GM12864 (cell line): ENCODE measurements at places on chromosomes 7 and 10.

DNA sequence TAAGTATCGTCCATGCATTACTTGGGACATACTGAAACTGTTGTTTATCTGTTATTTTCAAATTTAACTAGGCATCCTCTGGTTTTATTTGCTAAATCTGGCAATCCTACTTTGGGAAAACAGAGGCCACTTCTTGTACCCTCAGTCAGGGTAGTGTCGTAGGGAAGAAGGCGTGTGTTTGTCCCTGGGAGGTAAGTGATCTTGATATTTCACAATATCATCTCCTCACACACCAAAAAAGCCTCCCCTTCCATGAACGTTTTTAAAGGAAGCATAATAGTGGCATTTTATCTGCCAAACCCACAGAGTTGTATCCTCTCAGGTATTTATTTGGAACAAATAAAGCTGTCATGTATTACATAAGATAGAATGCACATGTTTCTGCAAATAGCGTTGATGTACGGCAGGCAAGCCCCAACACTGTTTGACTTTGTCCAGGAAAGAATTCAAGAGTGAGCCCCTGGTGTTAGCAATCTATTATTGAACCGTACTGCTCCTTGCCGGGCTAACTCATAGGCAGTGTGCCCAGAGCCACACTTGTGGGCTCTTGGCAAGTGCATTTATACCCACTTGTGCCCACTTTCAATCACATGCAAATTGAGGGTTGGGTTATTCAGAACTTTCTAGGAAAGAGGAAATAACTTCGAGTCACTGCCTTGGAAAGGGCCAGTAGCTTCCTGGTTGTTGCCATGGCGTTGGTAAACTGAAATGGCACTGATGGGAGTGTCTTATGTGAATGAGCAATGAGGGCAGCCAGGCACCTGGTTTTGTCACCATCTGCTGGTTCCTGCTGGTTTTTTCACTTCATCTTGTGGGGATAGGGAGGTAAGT, 266.0 kb downstream of the USP6NL start:
- DNase-seq: peak; percentile 21

GRCh38 chr10:21055339-21056135, 158.4 kb upstream of the NEBL start:
- no peak for DNase-seq

GRCh38 chr7:138238734-138239659, 162.7 kb downstream of the AKR1D1 start:
- DNase-seq: no peak

DNA sequence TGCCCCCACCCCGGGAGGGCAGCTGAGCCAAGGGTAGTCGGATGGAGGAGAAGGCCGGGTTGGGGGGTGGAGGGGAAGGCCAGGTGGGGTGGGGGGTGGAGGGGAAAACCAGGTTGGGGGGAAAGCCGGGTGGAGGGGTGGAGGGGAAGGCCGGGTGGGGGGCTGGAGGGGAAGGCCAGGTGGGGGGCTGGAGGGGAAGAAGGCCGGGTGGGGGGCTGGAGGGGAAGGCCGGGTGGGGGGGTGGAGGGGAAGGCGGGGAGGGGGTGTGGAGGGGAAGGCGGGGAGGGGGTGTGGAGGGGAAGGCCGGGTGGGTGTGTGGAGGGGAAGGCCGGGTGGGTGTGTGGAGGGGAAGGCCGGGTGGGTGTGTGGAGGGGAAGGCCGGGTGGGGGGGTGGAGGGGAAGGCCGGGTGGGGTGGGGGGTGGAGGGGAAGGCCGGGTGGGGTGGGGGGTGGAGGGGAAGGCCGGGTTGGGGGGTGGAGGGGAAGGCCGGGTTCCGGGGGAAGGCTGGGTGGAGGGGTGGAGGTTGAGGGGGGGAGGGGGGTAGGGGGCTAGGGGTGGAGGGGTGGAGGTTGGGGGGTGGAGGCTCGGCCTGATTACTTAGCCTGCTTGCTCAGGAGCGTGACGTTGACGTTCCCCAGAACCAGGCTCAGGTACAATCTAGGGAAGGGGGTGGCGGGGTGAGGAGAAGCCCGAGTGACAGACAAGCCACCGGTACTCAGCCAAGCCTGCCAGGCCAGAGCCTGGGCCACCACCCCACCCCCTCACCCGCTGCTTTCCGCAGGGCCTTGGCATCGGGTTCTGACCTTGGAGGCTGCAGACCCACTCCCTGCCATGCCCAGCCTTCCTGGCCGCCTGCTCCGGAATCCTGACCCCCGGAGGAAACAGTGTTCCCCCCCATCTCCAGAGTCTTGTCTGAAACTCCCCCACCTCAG, 5.6 kb downstream of the TMEM120A start:
- DNase-seq: no peak

- DNase-seq: no peak
Measured at GRCh38 chr7:24477398-24478136, 95.7 kb upstream of the PALS2 start.

DNA sequence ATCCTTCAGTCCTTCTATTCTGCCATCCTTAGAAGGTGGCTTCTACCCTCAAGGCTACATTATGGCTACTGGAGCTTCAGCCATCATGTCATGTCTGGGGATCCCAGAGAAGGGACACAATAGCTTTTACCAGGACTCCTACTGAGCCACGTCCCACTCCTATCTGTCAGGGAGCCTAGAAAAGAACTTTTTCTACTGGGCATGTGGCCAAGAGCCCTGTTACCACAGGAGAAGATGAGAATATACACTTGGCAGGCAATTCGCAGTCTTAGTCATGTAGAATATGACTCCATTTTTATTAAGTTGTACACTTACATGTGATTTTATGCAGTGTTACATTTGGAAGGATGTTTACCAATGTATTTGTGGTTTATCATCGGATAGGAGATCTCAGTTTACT, 64.6 kb upstream of the KCNMA1 start:
- no peak for DNase-seq

- DNase-seq: no peak
Measured at GRCh38 chr7:155918720-155919390, 106.6 kb upstream of the SHH start.

GRCh38 chr10:34008656-34009055, 674.2 kb upstream of the NRP1 start:
- no peak for DNase-seq

DNA sequence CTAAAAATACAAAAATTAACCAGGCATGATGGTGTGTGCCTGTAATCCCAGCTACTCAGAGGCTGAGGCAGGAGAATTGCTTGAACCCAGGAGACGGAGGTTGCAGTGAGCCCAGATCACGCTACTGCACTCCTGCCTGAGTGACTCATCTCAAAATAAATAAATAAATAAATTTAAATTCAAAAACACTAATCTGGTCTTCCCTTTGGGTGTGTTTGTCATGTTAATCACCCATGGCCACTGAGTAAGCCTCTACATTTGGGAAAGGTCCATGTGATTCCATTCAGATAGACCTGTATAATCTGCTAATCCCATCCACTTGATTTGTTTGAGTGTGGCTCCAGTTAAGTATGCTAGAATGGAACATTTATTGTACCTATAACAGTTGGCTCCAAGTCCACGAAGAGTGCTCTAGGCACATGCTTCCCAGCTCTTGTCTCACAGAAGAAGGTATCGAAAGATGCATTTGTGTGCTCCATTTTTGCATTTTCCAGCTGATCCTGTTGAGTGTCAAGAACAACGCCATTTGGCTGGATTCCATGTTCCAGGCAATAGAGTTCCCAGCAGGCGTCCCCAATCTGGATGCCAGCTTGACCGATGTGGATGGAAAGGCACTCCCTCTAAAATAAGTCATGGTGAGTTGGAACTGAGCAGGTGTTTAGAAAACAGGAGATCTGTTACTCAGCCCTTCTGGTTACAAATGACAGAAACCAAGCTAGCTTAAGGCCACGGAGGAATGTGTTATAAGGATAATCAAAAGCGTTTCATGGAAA, 4.0 kb downstream of the TUBAL3 start:
- DNase-seq: no peak

GRCh38 chr7:117588352-117588794, 108.5 kb downstream of the CFTR start:
- no peak for DNase-seq

DNA sequence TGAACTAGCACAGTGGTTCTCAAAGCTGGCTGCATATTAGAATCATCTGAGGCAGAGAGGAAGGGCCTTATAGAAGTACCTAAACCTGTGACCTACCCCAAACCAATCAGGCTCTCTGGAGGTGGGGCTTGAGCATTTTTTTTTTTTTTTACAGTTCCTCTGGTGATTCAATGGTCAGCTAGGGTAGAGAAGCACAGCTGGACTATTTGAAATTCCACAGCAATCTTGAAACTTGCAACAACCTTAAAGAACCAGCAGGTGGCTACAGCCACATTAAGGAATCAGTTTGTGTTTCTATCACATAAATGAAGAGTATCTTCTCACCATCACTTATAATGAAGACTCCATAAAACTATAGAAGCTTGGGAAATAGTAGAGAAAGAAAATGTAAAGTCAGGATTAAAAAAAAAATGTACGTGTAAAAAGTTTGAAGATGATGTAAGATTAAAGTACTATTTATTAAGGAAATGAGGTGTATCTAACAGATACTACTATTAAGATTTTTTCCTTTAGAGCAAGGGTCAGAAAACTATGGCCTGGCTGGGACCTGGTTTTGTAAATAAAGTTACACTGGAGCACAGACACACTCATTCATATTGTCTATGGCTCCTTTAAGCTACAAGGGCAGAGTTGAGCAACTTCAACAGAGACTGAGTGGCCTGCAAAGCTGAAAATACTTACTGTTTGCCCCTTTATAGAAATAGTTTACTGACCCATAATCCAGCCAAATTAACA, 3.8 kb downstream of the RTKN2 start:
- DNase-seq: no peak

DNA sequence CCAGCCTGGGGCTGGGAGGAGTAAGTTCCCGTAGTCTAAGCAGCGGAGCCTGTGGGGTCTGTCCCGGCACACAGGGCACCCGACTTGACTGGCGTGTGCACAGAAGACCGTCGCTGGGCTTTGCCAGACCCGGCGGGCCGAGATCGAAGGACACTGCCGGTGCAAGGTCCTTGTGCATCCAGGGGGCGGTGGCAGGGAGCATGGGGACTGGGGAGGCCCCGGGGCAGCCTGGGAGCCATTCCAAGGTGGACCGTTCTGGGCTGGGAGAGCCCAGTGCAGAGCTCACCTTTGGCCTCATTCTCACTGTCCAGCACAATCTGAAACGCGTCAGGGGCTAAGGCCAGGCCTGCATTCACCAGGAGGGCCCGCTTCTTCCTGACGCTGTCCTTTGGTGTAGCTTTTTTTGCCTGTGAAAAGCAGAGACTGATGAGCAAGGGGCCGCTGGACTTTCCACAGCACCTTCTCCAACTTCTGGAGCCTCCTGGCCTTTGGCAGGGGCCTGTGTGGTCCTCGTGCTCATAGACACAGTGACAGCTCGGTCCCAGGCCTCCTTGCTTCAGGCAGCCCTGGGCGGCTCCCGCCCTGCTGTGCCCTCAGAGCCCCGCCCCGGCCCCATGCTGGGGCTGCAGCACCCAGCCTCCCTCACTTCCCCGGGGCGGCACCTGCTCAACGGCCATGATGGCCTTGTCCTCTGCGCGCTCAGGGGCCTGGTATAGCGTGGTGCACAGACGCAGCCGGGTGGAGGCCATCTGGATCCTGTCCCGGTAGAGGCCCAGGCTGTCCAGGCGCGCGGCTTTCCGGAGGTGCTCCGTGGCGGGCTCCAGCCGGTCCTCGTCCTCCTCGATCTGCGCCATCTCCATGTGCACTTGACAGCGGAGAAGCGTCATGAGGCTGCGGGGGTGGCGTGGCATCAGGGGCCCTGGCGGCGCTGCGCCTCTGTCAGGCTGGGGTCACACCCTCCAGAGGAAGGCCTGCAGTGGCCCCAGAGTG, 20.3 kb downstream of the CFAP46 start:
- no peak for DNase-seq

DNA sequence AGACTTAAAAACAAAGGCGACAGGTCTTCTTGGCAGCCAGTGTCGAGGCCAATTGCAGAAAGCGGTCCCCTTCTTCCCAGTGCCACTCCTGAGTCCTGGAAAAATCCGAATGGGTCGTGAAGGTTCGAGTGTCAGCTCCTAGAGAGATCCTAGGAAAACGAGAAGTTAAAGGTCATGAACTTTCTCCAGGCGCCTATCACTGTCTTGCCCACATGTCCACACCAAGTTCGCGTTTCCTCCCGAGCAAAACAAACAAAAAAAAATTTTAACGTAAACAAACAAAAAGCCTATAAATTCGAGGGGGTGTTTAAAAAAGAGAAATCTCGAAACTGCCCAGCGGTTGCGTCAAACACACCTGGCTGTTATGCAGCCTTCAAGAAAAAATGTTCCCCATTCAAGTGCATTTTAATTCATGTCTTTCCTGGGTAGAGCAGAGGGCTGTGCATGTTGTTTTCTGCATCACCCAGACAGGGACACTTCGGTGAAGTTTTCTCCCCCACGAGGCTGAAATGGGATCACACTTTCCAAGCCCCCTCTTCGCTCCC, 1.5 kb downstream of the ARHGAP21 start:
- DNase-seq: no peak

- no peak for DNase-seq
Measured at GRCh38 chr10:1643908-1644179, 93.5 kb downstream of the ADARB2 start.

GRCh38 chr10:9613338-9614075, 1404.2 kb upstream of the CELF2 start:
- DNase-seq: peak; percentile 22

- DNase-seq: no peak
Measured at GRCh38 chr10:116268976-116269375, 4.0 kb downstream of the GFRA1 start.

DNA sequence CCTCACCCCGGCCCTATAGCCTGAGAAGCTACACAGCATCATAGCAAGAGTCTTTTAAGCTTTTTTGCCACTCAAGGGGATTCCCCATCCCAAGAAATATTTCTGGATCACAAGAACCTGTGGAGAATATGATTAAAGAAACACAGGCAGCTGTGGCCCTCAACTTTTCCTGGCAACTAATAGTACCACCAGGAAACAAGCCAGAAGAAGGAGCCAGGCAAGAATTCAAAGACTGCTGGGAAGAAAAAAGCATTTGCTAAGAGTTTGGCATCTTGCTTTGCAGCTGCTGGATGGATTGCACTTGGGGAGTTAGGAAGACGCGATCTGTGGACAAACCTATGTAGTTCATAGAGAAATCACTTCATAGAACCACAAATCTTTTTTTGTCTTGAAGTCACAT, 437.8 kb downstream of the PLXDC2 start:
- DNase-seq: no peak

GRCh38 chr7:113370910-113371309, 252.6 kb upstream of the SMIM30 start:
- DNase-seq: no peak

DNA sequence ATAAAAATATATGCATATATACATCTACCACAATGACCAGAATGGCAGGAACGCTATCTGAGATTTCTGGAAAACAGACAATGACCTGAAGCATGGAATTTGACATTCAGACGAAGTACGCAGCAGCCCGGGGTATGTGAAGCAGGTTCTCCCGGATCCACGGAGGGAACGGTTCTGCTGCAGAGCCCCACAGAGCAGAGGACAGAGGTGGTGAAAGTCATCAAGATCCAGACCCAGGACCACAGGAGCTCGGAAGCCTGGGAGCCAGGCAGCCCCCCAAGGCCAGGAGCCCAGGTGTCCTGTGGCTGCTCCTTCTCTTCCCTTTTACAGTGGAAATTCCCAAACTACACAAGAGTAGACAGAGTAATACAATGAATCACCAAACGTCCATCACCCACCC, 42.1 kb upstream of the DNAAF5 start:
- no peak for DNase-seq

- DNase-seq: no peak
Measured at GRCh38 chr10:90462749-90463470, 394.9 kb downstream of the HTR7 start.
